IMR-90 (cell line): ENCODE measurements at places on chromosomes 11 and 22. TPM values are rescaled to one million over a fixed set of nuclear protein-coding genes. Genes with fewer than 3 reads are reported as not detected.

DNA sequence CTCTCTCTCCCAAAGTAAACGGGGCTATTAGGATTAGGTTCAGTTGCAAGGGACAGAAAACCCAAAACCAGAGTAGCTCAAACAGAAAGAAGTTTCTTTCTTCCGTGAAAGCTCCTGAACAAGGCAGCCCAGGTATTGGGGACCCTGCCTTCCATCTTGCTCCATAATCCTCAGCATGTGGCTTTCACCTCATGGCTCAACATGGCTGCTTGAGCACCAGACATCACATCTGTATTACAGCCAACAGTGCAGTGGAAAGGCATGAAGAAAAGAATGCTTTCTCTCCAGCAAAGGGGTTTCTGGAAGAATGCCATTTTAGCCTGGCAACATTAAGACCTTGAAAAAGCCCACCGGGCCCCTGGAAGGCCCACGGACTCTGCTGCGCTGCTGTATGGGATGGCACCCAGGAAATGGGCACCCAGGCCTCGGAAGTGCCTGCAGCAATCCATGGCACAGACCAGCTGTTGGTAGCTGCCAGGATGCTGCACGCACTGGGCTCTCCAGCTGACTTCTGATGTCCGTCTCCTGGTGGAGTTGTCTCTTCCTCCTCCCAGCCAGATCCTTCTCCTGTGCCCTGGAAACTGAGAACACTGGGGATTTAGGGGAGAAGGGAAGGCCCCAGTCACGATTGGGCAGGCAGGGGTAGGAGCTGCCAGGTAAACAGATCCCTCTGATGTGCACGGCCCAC, 22.6 kb downstream of the PDGFB start:
- no peak for DNase-seq
- peaks cover 5% of the 10 kb centered on the region for H3K4me1 ChIP-seq
- peaks cover 1% of the 10 kb centered on the region; the same call in 1 of the 2 replicates for H3K27me3 ChIP-seq
- H3K36me3 ChIP-seq, result no peaks in the 10 kb centered on the region

The ROBO4 gene
- total RNA-seq, result 0.56 and 0.72 TPM in 2 replicates

DNA sequence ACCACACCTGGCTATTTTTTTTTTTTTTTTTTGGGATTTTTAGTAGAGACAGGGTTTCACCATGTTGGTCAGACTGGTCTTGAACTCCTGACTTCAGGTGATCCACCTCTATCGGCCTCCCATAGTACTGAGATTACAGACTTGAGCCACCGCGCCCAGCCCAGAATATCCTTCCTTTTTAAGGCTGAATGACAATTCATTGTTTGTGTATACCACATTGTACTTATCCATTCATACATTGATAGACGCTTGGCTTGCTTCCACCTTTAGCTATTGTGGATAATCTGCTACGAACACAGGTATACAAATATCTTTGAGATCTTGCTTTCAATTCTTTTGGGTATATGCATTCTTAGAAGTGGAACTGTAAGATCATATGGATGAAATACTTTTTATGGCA, 10.8 kb upstream of the RASSF10 start:
- H3K27ac ChIP-seq, result no peak overlapping the region
- no peak overlapping the region for H3K4me3 ChIP-seq
- H3K27me3 ChIP-seq, result peaks cover 33% of the 10 kb centered on the region
- DNase-seq, result no peak
- no peaks in the 10 kb centered on the region for H3K36me3 ChIP-seq
- no peaks in the 10 kb centered on the region for H3K4me1 ChIP-seq

The PHETA2 gene
- 6.1 and 6.5 TPM in 2 replicates for total RNA-seq

- H3K27ac ChIP-seq, result no peak overlapping the region
- no peaks in the 10 kb centered on the region for H3K36me3 ChIP-seq
- no peak overlapping the region for H3K4me3 ChIP-seq
- H3K4me1 ChIP-seq, result no peaks in the 10 kb centered on the region
- no peaks in the 10 kb centered on the region for H3K27me3 ChIP-seq
These were observed 44.2 kb downstream of the ARFGAP2 start for GRCh38 chr11:47132490-47132889.

DNA sequence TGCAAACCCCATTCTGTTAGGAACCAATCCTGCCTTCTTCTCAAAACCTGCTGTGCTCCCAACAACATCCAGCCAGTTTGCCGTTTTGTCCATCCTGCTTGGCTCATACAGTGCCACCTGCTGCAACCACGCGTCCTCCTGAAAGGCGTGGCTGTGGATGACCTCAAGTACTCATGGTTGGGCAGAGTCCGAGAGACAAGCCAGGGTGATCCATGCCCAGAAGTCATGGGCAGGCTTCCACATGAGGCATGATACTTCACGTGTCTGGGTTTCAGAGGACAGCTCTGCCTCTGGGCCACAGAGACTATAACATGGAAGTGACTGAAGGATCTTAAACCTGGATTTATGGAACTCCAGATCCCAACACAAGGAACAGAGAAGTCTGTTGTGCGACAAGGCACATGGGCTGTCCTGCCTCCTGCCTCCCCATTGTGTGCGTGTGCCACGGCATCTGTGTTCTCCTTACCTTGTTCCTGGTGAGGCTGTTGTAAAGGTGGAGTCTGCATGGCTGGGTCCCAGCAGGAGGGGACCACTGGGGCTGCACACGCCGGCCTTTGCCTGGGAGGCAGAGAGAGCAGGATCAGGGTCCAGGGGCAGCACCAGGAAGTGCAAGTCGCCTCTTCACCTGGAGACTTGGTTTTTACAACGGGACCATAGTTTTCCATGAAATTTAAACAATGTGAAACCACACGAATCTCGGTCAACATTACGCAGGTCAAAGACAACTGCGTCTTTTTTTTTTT, 15.4 kb downstream of the CARS1 start:
- peaks cover 61% of the 10 kb centered on the region for H3K36me3 ChIP-seq
- no peak overlapping the region for H3K27ac ChIP-seq
- H3K27me3 ChIP-seq, result no peaks in the 10 kb centered on the region

DNA sequence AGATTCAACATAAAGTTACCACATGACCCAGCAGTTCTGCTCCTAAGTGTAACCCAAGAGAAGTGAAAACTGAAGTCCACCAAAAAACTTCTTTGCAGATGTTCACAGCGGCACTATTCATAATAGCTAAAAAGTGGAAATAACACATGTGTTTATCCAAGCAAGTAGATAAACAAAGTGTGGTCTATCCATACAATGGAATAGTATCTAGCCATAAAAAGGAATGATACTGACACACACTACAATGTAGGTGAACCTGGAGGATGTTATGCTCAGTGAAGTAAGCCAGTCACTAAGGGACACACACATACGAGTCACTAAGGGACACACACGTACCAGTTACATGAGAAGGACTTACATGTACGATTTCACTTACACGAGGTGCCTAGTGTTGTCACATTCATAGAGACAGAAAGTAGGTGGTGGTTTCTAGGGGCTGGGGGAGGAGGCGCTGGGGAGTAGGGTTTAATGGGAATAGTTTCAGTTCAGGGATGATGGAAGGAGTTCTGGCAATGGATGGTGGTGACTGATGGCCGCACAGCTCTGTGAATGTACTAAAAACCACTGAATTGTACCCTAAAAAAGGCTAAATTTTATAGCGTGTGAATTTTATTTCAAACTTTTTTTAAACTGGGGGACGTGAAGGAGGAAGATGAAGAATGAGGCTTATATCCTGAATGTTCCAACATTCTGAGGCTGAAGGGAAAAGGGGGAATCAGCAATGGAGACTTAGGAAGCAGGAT, 27.2 kb upstream of the COMT start:
- H3K36me3 ChIP-seq, result peaks cover 49% of the 10 kb centered on the region
- no peak overlapping the region for H3K4me3 ChIP-seq
- DNase-seq, result no peak
- H3K27ac ChIP-seq, result no peak overlapping the region
- no peaks in the 10 kb centered on the region for H3K27me3 ChIP-seq

The TEAD1 gene
- total RNA-seq, result 69.2 and 95.5 TPM in 2 replicates

The RAPSN gene
- total RNA-seq, result not detected in 2 replicates

DNA sequence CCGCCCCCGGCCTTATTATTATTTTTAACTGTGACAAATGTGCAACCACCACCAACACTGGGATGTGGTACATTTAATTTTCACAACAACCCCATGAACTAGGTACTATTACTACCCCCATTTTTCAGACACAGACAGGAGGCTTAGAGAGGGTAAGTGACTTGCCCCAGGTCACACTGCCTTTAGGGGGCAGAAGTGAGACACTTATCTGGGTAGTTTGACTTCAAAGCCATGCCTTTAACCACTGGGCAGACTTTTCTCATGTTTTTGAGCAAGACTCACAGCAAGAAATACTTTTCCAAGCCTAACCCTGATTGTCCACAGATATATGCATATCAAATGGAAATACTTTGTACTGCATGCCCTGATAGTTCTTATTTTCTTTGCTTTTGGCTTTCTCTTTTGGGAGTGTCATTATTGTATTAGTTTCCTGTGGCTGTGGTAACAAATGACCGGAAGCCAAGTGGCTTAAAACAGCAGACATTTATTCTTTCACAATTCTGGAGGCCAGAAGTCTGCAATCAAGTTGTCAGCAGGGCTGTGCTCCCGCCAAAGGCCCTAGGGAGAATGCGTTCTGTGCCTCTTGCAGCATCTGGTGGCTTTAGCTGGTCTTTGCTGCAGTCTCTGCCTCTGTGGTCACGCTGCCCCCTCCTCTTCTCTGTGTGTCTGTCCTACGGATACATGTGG, 110.8 kb downstream of the GRIK4 start:
- H3K4me1 ChIP-seq, result no peaks in the 10 kb centered on the region
- H3K36me3 ChIP-seq, result no peaks in the 10 kb centered on the region
- no peak overlapping the region for H3K27ac ChIP-seq
- no peak for DNase-seq

The UBQLNL gene
- 0.18 TPM in 1 of 2 replicates, not detected in the other for total RNA-seq

The GAB4 gene
- not detected in 2 replicates for total RNA-seq

GRCh38 chr11:65489706-65490320, 9.0 kb upstream of the MALAT1 start:
- H3K27me3 ChIP-seq, result no peaks in the 10 kb centered on the region
- H3K27ac ChIP-seq, result peak overlapping the region; percentile 85
- DNase-seq, result no peak
- H3K4me1 ChIP-seq, result peaks cover 57% of the 10 kb centered on the region
- H3K36me3 ChIP-seq, result no peaks in the 10 kb centered on the region

The ANGPTL5 gene
- not detected in 2 replicates for total RNA-seq

GRCh38 chr11:129910360-129910759, 15.0 kb upstream of the NFRKB start:
- peaks cover 8% of the 10 kb centered on the region for H3K4me1 ChIP-seq
- no peak overlapping the region for H3K27ac ChIP-seq
- peaks cover 20% of the 10 kb centered on the region for H3K36me3 ChIP-seq
- H3K4me3 ChIP-seq, result no peak overlapping the region
- DNase-seq, result no peak
